Vagina (tissue), 2 donors: ENCODE measurements at places on chromosomes 5 and 9. TPM values are rescaled to one million over a fixed set of nuclear protein-coding genes. Genes with fewer than 3 reads are reported as not detected.

The GABBR2 gene
- not detected for total RNA-seq

The FBP1 gene
- total RNA-seq = 1.7 TPM

The PAEP gene
- not detected for total RNA-seq

The SLIT3 gene
- total RNA-seq = 52.8 TPM

The FYB1 gene
- 10.8 TPM for total RNA-seq

The C5orf24 gene
- total RNA-seq = 38.3 TPM

The NUDCD2 gene
- total RNA-seq = 4.4 TPM

The TEX48 gene
- total RNA-seq = not detected

The ORM2 gene
- total RNA-seq = not detected

GRCh38 chr5:9712506-9712905, 82.4 kb upstream of the TAS2R1 start:
- H3K36me3 ChIP-seq = no peaks in the 10 kb centered on the region
- no peaks in the 10 kb centered on the region for H3K4me1 ChIP-seq
- no peak for DNase-seq
- H3K27me3 ChIP-seq = no peaks in the 10 kb centered on the region

DNA sequence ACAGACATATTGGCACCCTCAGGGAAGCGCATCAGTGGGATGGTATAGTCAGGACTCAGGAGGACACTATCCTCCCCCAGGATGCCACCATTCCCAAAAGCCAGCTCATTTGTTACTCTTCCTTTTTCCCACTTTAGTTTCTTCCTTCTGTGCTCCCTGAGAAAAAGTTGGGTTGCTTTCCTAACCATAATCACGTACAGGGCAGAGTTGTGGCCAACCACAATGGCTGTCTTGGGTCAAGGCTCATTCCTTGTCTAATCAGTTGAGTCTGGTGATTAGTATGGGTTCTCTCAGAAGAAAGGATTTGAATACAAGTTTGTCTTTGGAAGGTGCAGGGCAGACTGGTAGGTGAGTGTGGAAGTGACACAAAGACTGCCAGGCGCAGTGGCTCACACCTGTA, 26.6 kb upstream of the ATP6V1G1 start:
- no peak overlapping the region for H3K27ac ChIP-seq
- H3K4me3 ChIP-seq = no peak overlapping the region
- no peaks in the 10 kb centered on the region for H3K27me3 ChIP-seq
- H3K36me3 ChIP-seq = no peaks in the 10 kb centered on the region
- DNase-seq = no peak
- no peaks in the 10 kb centered on the region for H3K4me1 ChIP-seq

DNA sequence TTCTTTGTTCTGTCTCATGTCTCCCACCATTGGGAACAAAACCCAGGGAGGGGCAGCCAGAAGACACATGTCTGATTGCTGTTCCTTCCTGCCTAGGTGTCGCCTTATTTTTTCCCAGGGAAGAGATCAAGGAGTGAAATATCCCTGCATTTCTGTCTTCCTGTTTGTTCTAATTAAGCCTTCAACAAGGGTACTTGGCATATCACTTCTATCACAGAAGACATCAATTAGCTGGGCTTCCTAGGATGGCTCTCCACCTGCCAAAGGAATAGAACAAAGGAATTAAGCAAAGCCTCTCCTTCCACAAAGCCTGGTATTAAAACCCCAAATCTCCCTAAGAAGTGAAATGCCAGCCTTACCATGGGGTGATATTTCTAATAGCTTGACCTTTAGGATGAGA, 299.5 kb upstream of the CD180 start:
- no peaks in the 10 kb centered on the region for H3K36me3 ChIP-seq
- no peak overlapping the region for H3K4me3 ChIP-seq
- peak overlapping the region; percentile 55 for H3K27ac ChIP-seq
- no peak for DNase-seq
- no peaks in the 10 kb centered on the region for H3K27me3 ChIP-seq

- DNase-seq = no peak
- peaks cover 8% of the 10 kb centered on the region for H3K4me1 ChIP-seq
- no peaks in the 10 kb centered on the region for H3K36me3 ChIP-seq
- no peaks in the 10 kb centered on the region for H3K27me3 ChIP-seq
- no peak overlapping the region for H3K27ac ChIP-seq
These were observed 278.1 kb upstream of the TNC start for GRCh38 chr9:115396071-115396529.

GRCh38 chr5:13081116-13081515, 863.4 kb downstream of the DNAH5 start:
- no peak for DNase-seq
- H3K36me3 ChIP-seq = no peaks in the 10 kb centered on the region
- no peaks in the 10 kb centered on the region for H3K27me3 ChIP-seq
- H3K4me3 ChIP-seq = no peak overlapping the region
- H3K27ac ChIP-seq = no peak overlapping the region

DNA sequence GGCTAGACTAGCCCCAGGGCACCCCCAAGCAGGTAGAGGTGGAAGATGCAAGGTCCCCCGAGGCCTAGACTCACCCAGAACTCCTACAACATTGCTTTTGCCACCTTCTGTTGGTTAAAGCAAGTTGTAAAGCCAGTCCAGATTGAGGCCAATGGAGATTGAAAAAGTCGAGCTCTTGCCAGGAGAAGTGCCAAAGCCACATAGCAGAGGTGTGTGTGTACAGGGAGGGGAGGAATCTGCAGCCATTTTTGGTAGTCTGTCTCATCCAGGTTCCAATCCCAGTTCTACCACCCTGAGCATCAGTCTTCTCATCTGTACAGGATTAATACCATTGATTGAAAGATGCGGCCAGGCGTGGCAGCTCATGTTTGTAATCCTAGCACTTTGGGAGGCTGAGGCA, 12.3 kb upstream of the URM1 start:
- H3K27ac ChIP-seq = no peak overlapping the region
- H3K27me3 ChIP-seq = no peaks in the 10 kb centered on the region
- H3K4me3 ChIP-seq = no peak overlapping the region
- H3K36me3 ChIP-seq = no peaks in the 10 kb centered on the region
- peaks cover 19% of the 10 kb centered on the region for H3K4me1 ChIP-seq
- DNase-seq = no peak

GRCh38 chr9:90861380-90861779, 59.8 kb downstream of the SYK start:
- no peak overlapping the region for H3K27ac ChIP-seq
- DNase-seq = no peak

DNA sequence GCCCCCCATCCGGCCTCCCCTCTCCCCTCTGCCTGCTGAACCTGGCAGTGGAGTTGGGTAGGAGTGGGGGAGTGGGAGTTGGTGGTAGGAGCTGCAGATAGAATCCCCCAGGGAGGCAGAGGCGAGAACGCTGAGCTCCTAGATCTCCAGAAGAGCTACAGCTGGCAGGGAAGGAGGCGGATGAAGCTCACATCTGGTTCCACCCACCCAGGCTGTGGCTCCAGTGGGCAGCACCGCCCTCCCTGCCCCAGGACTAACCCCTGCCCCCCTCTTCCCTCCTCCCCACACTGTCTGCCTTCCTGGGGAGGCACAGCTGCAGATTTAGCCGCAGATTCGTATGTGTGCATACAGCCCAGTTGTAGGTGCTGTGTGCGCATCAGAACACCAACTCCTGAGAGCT, 34.2 kb downstream of the C9orf50 start:
- H3K27me3 ChIP-seq = no peaks in the 10 kb centered on the region
- no peak overlapping the region for H3K27ac ChIP-seq
- H3K4me3 ChIP-seq = no peak overlapping the region
- no peaks in the 10 kb centered on the region for H3K36me3 ChIP-seq
- no peak for DNase-seq

DNA sequence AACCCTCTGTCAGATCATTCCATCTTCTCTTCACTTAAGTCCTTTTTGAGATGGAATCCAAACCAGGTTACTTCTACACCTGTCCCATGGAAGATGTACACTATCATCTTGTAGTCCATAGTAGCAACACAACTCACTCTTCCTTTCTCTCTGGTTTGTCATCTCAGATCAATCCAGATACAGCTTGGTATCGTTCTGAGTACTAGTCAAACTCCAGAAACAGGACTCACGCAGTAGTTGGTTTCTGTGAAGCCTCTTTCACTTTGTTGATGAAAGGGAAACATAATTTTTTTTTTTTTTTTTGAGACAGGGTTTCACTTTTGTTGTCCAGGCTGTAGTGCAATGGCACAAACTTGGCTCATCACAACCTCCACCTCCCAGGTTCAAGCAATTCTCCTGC, 484.0 kb downstream of the PRDM9 start:
- no peaks in the 10 kb centered on the region for H3K4me1 ChIP-seq
- H3K4me3 ChIP-seq = no peak overlapping the region
- no peak for DNase-seq
- H3K36me3 ChIP-seq = no peaks in the 10 kb centered on the region

DNA sequence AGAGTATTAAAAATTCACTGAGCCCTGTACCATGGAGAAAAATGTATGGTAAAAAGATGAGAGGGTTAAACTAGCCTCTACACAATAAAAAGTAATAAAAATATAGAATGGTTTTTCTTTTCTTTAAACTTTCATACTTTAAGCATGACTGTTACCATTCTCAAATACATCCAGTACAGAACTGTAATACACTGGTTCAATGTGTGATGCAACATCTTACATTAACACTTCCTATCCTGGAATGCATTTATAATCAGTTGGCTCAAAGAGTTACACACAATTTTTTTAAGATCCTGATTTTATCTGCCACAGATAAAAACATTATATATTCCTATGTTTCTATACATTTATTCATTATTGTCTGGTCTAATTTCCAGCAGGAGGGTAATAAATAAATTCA, 4.7 kb downstream of the GNAQ start:
- H3K36me3 ChIP-seq = no peaks in the 10 kb centered on the region
- DNase-seq = no peak
- H3K4me1 ChIP-seq = peaks cover 48% of the 10 kb centered on the region
- H3K27ac ChIP-seq = peak overlapping the region; percentile 22
- H3K27me3 ChIP-seq = no peaks in the 10 kb centered on the region

DNA sequence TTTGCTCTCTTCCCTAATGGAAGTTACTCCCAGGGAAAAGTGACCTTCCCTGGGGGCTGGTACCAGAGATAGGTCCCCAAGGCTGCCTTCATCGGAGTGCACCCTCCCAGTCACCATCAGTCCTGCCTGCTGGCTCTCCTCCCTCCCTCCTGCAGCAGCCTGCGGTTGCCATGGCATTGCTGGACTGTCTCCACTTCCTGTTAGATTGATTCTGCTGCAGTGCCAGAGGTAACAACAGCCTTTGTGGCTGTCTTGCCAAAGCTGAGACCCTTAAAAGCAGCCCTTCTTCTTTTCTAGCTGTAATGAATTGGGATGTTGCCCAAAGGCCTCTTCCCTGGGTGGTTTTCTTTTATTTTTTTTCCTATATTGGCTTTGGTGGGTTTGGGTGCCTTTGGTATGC, 78.1 kb upstream of the PRLR start:
- no peaks in the 10 kb centered on the region for H3K36me3 ChIP-seq
- no peak for DNase-seq
- H3K27me3 ChIP-seq = no peaks in the 10 kb centered on the region
- H3K4me3 ChIP-seq = no peak overlapping the region
- peaks cover 62% of the 10 kb centered on the region for H3K4me1 ChIP-seq

DNA sequence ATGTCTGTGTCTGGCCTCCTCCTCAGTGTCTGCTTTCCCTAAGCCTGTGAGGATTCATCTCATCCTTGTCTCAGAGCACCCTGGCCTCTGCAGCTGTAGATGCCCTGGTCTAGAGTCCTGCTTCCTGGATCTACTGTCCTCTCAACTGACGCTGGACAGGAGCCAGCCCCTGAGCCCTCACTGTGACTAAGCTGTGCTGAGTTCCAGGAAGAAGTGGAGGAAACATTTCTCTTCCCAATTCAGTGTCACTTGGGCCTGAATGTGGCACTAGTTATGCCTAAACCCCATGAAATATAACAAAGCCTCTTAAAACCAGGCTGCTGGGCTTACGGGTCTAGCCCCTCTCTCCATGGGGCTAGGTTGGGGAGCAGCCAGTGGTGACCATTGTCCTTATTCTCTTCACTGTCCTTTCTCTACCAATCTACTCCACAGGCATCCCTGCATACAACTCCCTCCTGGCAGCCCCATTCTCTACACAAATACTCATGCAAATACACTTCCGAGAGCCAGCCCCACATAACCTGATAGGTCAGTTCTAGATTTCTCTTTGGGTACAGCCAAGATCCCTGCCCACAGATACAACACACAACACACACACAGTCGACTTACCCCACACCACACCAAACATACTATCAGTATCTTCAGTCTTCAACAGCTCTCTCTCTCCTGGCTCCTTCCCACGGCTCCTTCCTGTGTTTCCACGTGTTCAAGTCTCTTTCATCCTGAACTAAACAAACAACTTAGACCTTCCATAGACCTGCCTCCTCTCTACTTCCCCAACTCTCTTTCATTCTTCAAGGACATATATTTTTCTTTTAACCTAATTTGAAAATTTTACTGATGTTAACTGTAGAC, 220.8 kb downstream of the SNX18 start:
- H3K27ac ChIP-seq = no peak overlapping the region
- H3K27me3 ChIP-seq = no peaks in the 10 kb centered on the region
- no peak for DNase-seq
- no peak overlapping the region for H3K4me3 ChIP-seq
- no peaks in the 10 kb centered on the region for H3K36me3 ChIP-seq

- no peak overlapping the region for H3K4me3 ChIP-seq
- H3K36me3 ChIP-seq = no peaks in the 10 kb centered on the region
- H3K27me3 ChIP-seq = no peaks in the 10 kb centered on the region
- peaks cover 5% of the 10 kb centered on the region for H3K4me1 ChIP-seq
- H3K27ac ChIP-seq = no peak overlapping the region
- DNase-seq = no peak
These were observed 165.8 kb downstream of the GADD45G start for GRCh38 chr9:89770531-89771174.

GRCh38 chr9:82673201-82673600, 389.7 kb downstream of the RASEF start:
- no peak overlapping the region for H3K4me3 ChIP-seq
- H3K27me3 ChIP-seq = no peaks in the 10 kb centered on the region
- H3K27ac ChIP-seq = no peak overlapping the region
- H3K4me1 ChIP-seq = no peaks in the 10 kb centered on the region
- no peaks in the 10 kb centered on the region for H3K36me3 ChIP-seq

DNA sequence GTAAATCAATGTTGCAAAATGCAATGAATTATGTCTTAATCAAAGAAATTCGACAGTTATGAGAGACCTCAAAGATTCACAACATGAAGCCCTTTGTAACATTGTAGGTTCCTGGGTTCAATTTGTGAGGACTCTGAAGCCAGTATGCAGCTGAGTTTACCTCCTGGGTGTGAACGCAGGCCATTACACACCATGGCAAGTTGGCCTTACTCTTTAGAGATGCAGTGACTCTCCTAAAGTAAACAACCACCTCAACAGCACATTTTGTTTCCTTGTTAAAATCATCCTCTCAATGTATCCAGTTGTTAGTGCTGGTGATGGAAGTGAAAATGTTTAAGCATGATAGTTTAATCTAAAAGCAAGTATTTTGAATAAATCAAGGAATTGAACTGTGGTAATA, 73.8 kb downstream of the JAKMIP2 start:
- H3K27me3 ChIP-seq = no peaks in the 10 kb centered on the region
- no peak for DNase-seq
- no peaks in the 10 kb centered on the region for H3K4me1 ChIP-seq
- no peak overlapping the region for H3K27ac ChIP-seq
- H3K4me3 ChIP-seq = no peak overlapping the region
- no peaks in the 10 kb centered on the region for H3K36me3 ChIP-seq

DNA sequence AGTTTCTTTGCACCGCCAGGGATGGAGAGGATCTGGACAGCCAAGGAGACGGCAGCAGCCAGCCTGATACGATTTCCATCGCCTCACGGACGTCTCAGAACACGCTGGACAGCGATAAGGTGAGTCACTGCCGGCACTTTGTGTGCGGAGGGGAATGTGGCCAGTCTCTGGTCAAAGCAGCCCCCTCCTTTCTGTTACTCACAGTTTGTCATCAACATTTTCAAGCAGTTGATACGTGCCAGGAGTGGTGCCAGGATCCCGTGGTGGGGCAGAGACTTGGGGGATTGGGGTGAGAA, 175.1 kb upstream of the OTULINL start:
- H3K27ac ChIP-seq = no peak overlapping the region
- no peaks in the 10 kb centered on the region for H3K27me3 ChIP-seq
- H3K4me3 ChIP-seq = no peak overlapping the region
- DNase-seq = no peak
- H3K36me3 ChIP-seq = peaks cover 27% of the 10 kb centered on the region
